ENCODE measurements at places on chromosomes 5 and 9. TPM values are rescaled to one million over a fixed set of nuclear protein-coding genes. Genes with fewer than 3 reads are reported as not detected.

Gene ARRDC3
- total RNA-seq = 12.4 TPM

Gene MORN5
- not detected for total RNA-seq

Gene DNAJA1
- total RNA-seq = 328 TPM

Gene ADGRV1
- 0.63 TPM for total RNA-seq

Gene CENPH
- total RNA-seq = 40.7 TPM

Gene IFNB1
- not detected for total RNA-seq

Gene PRSS3
- total RNA-seq = not detected

Gene ZCCHC10
- 36.0 TPM for total RNA-seq

Gene C9
- not detected for total RNA-seq

Gene OR13C4
- not detected for total RNA-seq

GRCh38 chr9:120212153-120212852, 367.7 kb downstream of the CDK5RAP2 start:
- H3K4me1 ChIP-seq = no peaks in the 10 kb centered on the region
- no peaks in the 10 kb centered on the region for H3K36me3 ChIP-seq
- H3K4me3 ChIP-seq = no peak overlapping the region
- H3K27ac ChIP-seq = no peak overlapping the region
- no peak for DNase-seq
- H3K27me3 ChIP-seq = no peaks in the 10 kb centered on the region

- no peak for DNase-seq
- H3K36me3 ChIP-seq = no peaks in the 10 kb centered on the region
- no peak overlapping the region for H3K4me3 ChIP-seq
These were observed 177.5 kb upstream of the TBC1D2 start for GRCh38 chr9:98432960-98433359.

GRCh38 chr9:13111778-13112177, 167.7 kb downstream of the MPDZ start:
- H3K36me3 ChIP-seq = no peaks in the 10 kb centered on the region
- no peaks in the 10 kb centered on the region for H3K4me1 ChIP-seq
- H3K27ac ChIP-seq = no peak overlapping the region
- no peak overlapping the region for H3K4me3 ChIP-seq
- DNase-seq = no peak

DNA sequence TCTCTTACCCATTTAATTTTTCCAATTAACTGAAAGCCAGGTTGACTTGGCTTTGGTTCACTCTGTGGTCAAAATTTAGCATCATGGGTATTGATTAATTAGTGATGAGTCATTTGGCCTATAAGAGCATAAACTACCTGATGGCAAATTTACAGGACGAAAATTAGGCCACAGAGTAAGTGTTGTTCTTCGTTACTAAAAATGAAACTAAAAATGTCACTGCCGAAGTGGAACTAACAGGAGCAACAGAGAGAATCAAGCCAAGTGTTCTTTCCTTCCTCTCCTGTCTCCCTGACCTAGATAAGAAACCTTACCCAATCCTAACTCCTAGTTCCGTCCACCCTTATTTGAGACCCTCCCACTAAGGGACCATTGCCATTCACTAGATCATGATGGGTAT, 176.9 kb downstream of the RAB3C start:
- H3K36me3 ChIP-seq = no peaks in the 10 kb centered on the region
- H3K4me3 ChIP-seq = peak overlapping the region; percentile 71
- H3K4me1 ChIP-seq = peaks cover 24% of the 10 kb centered on the region
- DNase-seq = peak; percentile 64
- H3K27me3 ChIP-seq = peaks cover 4% of the 10 kb centered on the region
- peak overlapping the region; percentile 50 for H3K27ac ChIP-seq

- H3K4me1 ChIP-seq = no peaks in the 10 kb centered on the region
- no peak overlapping the region for H3K4me3 ChIP-seq
- DNase-seq = no peak
- H3K36me3 ChIP-seq = no peaks in the 10 kb centered on the region
- no peaks in the 10 kb centered on the region for H3K27me3 ChIP-seq
- H3K27ac ChIP-seq = no peak overlapping the region
These were observed 266.0 kb downstream of the DTWD2 start for GRCh38 chr5:118722122-118723020.

DNA sequence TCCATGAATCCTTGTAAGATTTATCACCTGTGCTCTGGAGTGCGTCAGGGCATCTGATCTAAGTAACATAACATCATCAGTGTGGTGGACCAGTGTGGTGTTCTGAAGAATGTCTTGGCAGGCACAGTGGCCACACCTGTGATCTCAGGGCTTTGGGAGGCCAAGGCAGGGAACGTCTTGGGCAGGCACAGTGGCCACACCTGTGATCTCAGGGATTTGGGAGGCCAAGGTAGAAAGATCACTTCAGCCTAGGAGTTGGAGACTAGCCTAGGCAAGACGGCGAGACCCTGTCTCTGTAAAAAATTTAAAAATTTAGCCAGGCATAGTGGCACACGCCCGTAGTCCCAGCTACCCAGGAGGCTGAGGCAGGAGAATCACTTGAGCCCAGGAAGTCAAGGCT, 185.5 kb downstream of the CACNA1B start:
- no peaks in the 10 kb centered on the region for H3K36me3 ChIP-seq
- no peaks in the 10 kb centered on the region for H3K4me1 ChIP-seq
- no peak for DNase-seq
- H3K4me3 ChIP-seq = no peak overlapping the region
- no peak overlapping the region for H3K27ac ChIP-seq
- peaks cover 3% of the 10 kb centered on the region for H3K27me3 ChIP-seq

DNA sequence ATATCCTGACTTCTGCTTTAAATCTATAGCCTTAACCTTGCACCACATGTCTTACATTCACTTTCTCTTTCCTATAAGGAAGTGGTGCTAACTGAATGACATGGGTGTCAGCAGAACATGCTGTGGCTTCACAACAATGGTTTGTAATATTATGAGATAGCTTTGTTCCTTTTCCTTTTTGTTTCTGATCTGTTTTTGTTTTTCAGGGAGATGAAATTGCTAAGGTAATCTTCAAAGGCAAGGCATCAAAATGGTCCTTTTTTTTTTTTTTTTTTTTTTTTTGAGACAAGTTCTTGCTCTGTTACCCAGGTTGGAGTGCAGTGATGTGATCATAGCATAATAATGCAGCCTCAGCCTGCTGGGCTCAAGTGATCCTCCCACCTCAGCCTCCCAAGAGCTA, 53.6 kb upstream of the RANBP6 start:
- DNase-seq = peak; percentile 75
- peaks cover 10% of the 10 kb centered on the region for H3K36me3 ChIP-seq
- H3K4me1 ChIP-seq = peaks cover 18% of the 10 kb centered on the region
- peak overlapping the region; percentile 68 for H3K4me3 ChIP-seq

DNA sequence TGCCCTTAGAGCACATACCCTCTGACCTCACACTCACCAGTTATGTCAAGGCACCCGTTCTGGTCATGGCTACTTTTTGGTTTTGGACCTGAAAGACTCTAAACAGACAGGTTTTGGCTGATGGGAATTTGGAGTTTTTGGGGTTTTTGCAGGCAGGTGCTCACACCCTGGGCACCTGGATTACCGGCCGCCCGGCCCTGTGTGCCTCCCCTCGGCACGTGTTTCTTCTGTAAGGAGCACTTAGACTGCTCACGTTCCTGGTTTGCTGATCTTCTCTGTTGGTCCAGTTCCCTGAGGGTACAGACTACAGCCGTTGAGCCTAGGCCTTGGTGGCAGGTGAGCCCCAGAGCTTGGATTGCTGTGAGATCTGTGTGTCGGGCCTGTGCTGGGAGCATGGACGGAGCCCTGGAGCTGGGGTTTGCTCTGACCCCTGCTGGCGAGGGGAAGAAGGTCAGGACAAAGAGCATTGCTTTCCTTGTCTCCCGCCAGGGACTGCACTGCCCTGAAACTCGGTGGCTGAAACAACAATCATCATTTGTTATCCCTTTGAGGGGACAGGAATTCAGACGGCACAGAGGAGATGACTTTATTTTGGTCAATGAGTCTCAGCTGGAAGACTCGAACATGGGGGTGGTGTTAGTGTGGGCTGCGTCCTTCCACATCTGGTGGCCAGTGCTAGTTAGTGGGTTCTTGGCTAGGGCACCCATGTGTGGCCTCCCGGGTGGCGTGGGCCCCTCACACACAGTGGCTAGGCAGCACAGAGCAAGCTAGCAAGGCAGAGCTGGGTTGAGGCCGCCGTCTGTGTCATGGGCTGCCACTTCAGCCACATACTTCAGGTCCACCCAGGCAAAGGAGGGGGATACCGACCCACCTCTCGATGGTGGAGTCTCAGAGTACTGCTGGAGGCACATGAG, 76.4 kb downstream of the EHMT1 start:
- no peak overlapping the region for H3K4me3 ChIP-seq
- H3K4me1 ChIP-seq = peaks cover 19% of the 10 kb centered on the region
- no peaks in the 10 kb centered on the region for H3K27me3 ChIP-seq
- peaks cover 15% of the 10 kb centered on the region for H3K36me3 ChIP-seq
- no peak overlapping the region for H3K27ac ChIP-seq
- no peak for DNase-seq

DNA sequence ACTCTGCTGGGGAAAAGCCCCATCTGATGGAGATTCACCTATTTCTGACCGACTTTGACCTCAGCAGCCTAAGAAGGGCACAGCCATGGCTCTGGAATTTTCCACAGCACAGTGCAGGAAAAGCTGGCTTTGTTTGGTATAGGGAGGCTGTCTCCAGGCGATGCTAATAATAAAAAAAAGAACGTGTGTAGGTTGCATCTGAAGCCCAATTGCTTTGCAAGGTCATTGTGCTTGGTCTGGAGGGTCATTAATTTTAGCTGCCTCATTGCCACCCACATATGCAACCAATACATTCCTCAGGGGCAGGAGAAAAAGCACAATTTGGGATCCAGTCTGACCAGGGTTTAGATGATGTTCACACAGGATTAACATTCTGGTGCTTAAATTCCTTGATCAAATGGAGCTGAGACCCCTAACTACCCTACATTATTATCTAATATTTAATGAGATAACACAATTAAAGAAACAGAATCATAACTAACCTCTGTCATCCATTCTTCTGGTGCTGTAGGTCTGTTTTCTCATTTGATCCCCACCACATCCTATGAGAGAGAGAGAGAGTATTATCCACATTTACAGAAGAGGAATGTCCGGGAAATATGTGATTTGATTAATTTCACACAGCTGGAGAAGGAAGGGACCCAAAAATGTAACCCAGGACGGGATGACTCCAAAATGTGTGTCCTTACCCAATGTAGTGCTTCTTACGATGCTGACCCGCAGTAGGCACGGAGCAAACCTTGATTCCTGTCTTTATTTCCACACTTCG, 175.9 kb downstream of the RFK start:
- no peaks in the 10 kb centered on the region for H3K36me3 ChIP-seq
- no peak overlapping the region for H3K27ac ChIP-seq
- H3K27me3 ChIP-seq = no peaks in the 10 kb centered on the region
- no peak for DNase-seq
- no peak overlapping the region for H3K4me3 ChIP-seq
- peaks cover 3% of the 10 kb centered on the region for H3K4me1 ChIP-seq

DNA sequence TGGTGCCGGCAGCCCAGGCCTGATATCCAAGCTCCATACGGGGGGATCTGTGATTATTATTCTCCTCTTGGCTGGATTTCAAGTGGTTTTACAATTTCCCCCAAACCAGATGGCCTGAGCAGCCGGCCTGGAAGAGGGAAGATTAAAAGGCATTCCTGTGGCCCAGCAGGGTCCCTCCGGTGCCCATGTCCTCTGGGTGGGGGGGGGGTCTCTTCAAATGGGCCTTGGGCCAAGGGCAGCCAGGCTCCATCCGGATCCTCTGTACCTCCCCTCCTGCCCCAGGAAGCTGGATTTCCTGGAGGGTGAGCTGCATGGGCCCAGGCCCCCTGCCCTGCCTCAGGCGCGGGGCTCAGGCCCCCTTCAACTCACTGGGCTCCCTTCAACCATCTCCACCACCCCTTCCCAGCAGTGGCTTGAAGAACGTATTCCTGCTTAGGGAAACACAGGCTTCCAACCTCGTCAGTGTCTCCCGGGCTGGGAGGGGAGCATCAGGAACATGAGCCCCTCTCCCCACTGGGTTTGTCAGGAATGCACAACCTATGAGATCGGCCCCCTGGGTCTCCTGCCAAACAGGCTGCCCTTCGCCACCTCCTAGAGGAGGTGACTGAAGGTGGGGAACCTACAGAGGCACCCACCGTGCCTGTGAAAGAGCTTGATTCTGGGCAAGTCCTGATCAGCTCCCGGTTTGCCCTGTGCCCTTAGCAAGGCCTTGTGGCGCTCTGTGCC, 62.9 kb upstream of the ORM1 start:
- H3K4me3 ChIP-seq = no peak overlapping the region
- H3K36me3 ChIP-seq = no peaks in the 10 kb centered on the region
- no peaks in the 10 kb centered on the region for H3K27me3 ChIP-seq
- H3K27ac ChIP-seq = no peak overlapping the region
- DNase-seq = no peak

DNA sequence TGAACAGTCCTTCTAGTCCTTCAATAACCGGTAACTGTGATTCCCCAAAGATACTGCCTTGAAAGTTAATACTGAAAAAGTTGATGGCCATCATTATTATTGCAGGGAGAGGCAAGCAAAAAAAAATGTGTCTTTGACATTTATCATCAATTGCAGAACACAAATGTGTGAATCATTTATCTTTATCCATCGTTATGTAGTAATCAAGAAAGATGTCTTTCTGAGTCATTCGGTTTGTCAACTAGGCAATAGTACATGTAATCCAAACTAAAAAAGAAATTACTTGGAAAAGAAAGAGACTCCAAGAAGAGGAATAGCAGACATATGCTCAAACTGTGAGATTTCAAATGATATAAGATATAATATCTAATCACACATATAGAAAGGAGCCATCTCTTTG, 473.0 kb downstream of the CETN3 start:
- H3K27me3 ChIP-seq = no peaks in the 10 kb centered on the region
- DNase-seq = no peak
- H3K27ac ChIP-seq = no peak overlapping the region
- no peak overlapping the region for H3K4me3 ChIP-seq
- H3K36me3 ChIP-seq = no peaks in the 10 kb centered on the region
- no peaks in the 10 kb centered on the region for H3K4me1 ChIP-seq

GRCh38 chr9:68721666-68722330, 16.8 kb downstream of the PIP5K1B start:
- H3K27ac ChIP-seq = no peak overlapping the region
- peaks cover 2% of the 10 kb centered on the region for H3K36me3 ChIP-seq
- H3K4me3 ChIP-seq = no peak overlapping the region
- H3K4me1 ChIP-seq = peaks cover 6% of the 10 kb centered on the region
- no peak for DNase-seq
- H3K27me3 ChIP-seq = peaks cover 8% of the 10 kb centered on the region

DNA sequence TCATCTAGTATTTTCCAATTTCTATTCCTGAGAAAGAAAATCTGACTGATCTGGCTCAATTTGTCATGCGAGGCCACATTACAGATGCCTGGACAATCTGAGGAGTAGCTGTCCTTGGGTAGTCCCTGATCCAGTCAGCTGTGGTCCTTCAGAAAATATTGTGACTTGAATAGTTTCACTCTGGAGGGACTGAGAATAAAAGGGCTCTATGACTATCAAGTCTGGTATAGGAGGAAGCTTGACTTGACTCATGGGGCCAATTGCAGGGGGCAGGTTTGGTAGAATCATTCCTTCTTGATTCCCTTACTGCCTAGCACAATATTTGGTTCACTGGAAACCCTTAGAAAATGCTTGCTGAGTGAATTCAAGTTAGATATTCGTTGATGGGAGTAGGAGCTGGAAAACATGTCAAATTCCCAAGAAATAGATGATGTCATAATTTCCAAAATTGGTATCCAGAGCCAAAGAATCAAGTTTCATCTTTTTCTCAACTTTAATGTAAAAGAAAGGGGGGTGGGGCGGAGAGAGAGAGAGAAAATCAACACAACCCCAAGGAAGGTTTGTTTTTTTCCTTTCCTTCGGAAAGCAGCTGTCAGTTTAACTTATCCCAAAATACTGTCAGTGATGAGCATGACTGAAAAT, 32.4 kb upstream of the STX17 start:
- no peak for DNase-seq
- peaks cover 14% of the 10 kb centered on the region for H3K27me3 ChIP-seq
- H3K4me3 ChIP-seq = peak overlapping the region; percentile 29
- H3K27ac ChIP-seq = peak overlapping the region; percentile 88
- H3K36me3 ChIP-seq = peaks cover 3% of the 10 kb centered on the region
- H3K4me1 ChIP-seq = peaks cover 18% of the 10 kb centered on the region
